Frontal cortex (tissue), 4 donors: ENCODE measurements at places on chromosomes 4 and X.
A peak's percentile ranks its signal among the peaks of the same experiment; 100 is the strongest.

DNA sequence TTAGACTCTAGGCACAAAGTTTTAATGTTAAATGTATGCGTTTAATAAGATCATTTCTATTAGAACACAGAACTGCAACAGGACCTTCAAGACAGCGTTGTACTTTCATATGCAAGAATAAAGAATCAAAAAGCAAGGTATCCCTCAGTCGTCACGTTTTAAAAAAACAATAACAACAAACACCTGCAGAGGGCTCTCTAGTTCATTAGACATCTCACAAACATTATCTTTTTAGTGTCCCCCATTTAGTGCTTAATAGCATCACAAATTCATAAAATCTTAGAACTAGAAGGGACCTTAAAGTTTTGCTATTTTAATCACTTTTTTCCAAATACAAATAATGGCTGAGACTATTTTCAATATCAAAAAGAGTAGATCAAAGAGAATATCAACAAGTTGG, 236.6 kb downstream of the DCHS2 start:
- DNase-seq = no peak

DNA sequence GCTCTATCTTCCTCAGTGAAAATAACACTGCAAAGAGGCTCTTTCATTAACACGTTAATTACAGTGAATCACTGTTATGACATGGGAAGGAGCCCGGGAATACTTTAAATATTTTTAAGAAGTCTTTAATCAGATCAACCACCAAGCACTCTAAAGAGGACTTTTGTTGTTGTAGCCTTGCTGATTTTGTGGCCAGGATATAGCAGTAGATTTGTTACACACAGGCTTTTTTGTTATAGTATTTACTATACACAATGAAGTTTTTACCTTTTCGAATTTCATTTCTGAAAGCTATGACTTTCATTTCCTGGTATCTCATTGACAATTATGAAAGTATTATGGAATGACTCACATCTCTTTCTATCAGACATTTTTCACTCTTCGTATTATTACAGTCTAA, 20.3 kb downstream of the FGF13 start:
- DNase-seq = no peak

GRCh38 chrX:13829983-13830382, 13.1 kb upstream of the GPM6B start:
- no peak for DNase-seq

- no peak for DNase-seq
Measured at GRCh38 chr4:147102596-147102995, 156.9 kb upstream of the TTC29 start.

GRCh38 chr4:38306482-38307071, 346.4 kb downstream of the PTTG2 start:
- no peak for DNase-seq

DNA sequence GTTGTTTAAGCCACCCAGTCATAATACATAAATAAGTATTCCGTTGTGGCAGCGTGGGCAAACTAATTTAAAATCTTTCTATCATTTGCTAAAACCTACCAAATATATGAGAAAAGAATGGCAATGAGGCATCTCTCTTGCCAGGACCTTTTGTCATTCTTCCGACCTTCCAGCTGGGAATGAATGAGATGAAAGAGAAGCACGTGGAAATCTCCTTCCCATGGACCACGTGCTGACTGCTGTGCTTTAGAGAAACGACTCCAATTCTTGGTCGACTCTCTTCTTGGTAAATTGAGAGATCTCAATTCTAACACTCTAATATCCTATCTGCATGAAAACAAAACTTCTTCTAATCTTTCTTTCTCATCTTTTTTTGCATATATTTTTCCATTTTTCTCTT, 116.5 kb downstream of the COL25A1 start:
- DNase-seq = no peak

DNA sequence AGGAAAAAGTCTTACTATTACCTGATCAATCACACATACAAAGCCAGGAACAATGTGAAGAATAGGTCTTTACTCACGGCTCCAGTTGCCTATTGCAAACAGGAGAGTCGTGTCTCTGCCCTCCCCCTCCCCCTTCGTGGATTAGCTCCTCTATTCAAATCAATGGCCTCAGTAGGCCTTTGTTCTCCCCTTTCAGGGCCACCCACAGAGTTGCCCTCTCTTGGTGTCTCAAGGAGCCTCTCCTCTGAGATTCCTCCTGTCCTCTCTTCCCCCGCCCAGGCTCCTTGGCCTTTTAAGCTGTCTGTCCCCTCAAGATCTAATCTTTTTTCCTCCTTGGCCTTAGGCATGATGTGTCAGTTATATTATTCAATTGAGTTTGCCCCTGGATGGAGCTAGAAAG, 107.2 kb upstream of the NALF2 start:
- no peak for DNase-seq

- DNase-seq = no peak
Measured at GRCh38 chr4:67879486-67879885, 4.3 kb downstream of the TMPRSS11D start.

DNA sequence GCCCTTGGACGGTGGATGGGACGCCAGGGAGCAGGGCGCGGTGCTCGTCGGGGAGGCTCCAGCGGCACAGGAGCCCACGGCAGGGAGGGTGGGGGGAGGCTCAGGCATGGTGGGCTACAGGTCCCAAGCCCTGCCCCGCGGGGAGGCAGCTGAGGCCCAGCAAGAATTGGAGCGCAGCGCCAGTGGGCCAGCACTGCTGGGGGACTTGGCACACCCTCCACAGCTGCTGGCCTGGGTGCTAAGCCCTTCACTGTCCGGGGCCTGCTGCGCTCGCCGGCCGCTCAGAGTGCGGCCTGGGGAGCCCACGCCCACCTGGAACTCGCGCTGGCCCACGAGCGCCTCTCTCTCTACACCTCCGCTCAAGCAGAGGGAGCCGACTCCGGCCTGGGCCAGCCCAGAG, 8.6 kb downstream of the CD38 start:
- no peak for DNase-seq

DNA sequence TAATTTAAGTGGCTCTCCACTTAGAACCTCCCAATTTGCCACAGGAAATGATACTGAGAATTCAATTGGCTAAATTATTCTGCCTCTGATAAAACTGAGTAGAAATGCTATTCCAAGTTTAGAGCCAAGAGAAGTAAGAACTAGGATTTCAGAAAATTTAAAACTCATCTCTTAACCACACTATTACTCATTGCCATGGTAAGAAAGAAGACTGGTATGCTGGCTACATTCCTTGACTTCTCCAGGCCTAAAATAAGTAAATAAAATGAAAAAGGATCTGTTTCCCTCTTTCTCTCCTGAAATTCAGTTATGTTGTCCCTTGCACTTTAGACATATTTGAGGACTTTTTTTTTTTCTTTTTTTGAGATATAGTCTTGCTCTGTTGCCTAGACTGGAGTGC, 23.3 kb downstream of the ZNF280C start:
- no peak for DNase-seq

- DNase-seq = no peak
Measured at GRCh38 chrX:39650768-39651347, 446.9 kb downstream of the BCOR start.

DNA sequence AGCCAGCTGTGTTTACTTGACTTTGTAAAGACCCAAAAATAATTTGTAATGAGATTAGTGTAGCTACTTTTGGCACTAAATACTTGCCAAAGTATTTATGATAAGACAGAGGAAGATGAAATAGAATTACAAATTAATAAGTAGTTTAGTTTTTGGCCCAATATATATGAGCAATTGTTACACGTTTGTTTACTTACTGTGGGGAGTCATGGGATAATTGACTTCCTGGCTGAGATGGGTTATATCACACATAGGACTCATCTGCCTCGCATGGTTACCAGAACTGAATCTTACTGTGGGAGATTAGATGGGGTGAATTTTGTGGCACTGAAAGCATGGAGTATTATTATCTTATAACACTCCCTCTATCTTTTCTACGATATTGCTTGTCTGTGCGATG, 66.6 kb downstream of the INTS12 start:
- DNase-seq = no peak

GRCh38 chr4:185710487-185710995, 101.5 kb downstream of the SORBS2 start:
- DNase-seq = no peak

- DNase-seq = no peak
Measured at GRCh38 chrX:7711167-7711566, 131.8 kb upstream of the VCX start.

DNA sequence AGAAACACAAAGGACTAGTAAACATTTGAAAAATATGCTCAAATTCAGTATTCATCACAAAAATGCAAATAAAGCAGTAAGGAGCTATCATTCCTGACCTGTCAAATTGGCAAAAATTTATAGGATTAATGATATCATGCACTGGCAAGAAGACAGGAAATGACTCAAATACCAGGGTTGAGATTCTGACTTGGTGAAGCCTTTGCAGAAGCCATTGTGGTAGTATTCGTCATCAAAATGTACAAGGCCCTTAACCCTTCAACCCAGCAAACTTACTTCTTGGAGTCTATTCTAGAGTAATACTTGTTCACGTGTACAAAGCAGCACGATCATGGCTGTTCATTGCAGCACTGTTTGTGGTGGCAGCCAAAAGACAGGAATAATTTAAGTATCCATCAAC, 132.4 kb downstream of the ENOX2 start:
- DNase-seq = no peak

DNA sequence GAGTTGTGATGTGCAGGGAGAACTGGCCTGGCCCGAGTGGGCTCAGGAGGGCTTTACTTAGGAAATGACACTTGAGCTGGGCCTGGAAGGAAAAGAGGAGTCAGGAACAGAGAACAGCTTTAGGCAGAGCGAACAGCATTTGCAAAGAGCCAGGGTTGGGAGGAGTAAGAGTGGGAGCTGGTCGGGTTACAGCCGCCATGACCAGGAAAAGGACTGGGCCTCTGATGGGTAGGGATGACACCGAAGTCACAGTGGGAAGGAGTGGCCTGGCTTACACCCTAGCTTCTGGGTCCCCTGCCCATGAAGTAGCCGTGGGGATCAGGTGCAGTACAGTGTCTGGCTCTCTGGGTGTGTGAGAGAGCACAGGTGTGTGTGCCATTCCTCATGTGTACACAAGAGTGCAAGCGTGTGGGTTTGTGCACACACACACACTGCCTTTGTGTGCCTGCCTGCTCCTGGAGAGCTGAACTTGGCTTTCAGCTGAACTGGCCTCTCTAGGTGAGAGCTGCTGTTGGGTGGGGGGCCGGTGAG, 31.6 kb downstream of the TRMT44 start:
- no peak for DNase-seq

DNA sequence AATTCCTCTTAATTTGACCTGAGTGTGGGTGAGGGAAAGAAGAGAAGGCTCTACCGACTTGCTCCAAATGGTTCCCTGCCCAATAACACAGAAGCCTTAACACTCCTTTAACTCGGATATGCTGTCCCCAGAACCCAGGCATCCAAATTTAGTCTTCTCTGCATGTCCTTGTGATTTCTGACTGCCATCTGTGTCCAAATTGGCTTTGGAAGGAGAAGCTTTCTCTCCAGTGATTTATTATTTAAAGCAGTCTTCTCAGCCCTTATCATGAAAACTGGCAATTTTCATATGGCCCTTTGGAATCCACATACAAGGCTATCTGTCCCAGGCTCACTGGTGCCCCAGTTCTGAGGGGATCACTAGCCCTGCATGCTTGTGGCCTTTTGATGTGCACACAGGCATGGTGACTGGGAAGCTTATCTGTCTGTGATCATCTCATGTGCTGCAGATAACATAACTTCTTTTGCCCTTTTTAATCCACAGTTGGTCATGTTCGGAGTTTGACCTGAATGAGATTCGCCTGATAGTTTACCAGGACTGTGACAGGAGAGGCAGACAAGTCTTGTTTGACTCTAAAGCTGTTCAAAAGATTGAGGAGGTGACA, 56.7 kb downstream of the FNIP2 start:
- no peak for DNase-seq

- DNase-seq = no peak
Measured at GRCh38 chrX:40175511-40176350, 78.0 kb upstream of the BCOR start.

GRCh38 chrX:10165580-10166247, 8.9 kb downstream of the CLCN4 start:
- no peak for DNase-seq

- peak; percentile 44 for DNase-seq
Measured at GRCh38 chr4:141307241-141307689, 86.6 kb downstream of the ZNF330 start.

- DNase-seq = no peak
Measured at GRCh38 chrX:105823092-105823455, 735 bp downstream of the NRK start.

GRCh38 chrX:17769701-17770269, 32.5 kb downstream of the SCML1 start:
- DNase-seq = no peak

DNA sequence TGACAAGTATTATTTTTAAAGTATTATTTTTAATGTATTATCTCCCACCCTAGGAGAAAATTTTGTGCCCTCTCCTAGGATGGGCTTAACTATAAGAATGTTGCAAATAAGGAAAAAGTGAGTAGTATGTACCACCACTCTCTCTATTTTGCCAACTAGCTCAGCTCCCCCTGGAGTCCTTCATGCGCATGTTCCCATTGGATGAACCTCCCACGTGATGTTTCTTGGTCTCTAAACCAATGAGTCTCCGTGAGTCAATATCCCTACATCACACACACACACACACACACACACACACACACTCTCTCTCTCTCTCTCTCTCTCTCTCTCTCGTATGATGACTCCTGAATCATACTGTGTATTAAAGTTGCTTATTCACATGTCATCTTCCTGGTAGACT, 129.7 kb upstream of the ZFP42 start:
- no peak for DNase-seq

DNA sequence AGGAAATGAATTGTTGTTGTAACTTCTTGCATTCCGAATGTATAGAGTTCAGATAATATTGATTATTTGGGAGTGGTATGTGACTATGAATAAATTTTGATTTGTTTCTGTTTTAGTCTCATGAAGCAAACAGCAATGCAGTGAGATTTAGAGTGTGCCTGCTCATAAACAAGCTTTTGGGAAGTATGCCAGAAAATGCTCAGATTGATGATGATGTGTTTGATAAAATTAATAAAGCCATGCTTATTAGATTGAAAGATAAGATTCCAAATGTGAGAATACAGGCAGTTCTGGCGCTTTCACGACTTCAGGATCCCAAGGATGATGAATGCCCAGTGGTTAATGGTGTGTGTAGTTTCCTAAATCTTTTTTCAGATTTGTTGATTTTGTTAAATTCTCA, 2.0 kb downstream of the NCAPG start:
- no peak for DNase-seq

GRCh38 chr4:1226144-1226481, 22.8 kb downstream of the CTBP1 start:
- DNase-seq = no peak

- DNase-seq = no peak
Measured at GRCh38 chr4:90207887-90208454, 80.8 kb downstream of the CCSER1 start.

- DNase-seq = no peak
Measured at GRCh38 chrX:12947545-12948235, 27.2 kb upstream of the TMSB4X start.

GRCh38 chr4:103397541-103397940, 199.4 kb upstream of the CENPE start:
- DNase-seq = no peak
